ENCODE measurements at places on chromosomes 7 and 10. TPM values are rescaled to one million over a fixed set of nuclear protein-coding genes. Genes with fewer than 3 reads are reported as not detected.

The EDRF1 gene
- 17.0 TPM for polyA plus RNA-seq

The RELN gene
- 8.2 TPM for polyA plus RNA-seq

The HOXA2 gene
- 0.94 TPM for polyA plus RNA-seq

The CDC14C gene
- not detected for polyA plus RNA-seq

The INPP5F gene
- 17.4 TPM for polyA plus RNA-seq

The PNPLA8 gene
- 22.2 TPM for polyA plus RNA-seq

The PNLIPRP2 gene
- 0.51 TPM for polyA plus RNA-seq

The MSANTD7 gene
- 11.0 TPM for polyA plus RNA-seq

The TMEM229A gene
- not detected for polyA plus RNA-seq

The KLF14 gene
- polyA plus RNA-seq = 1.3 TPM

The TAS2R41 gene
- not detected for polyA plus RNA-seq

The INTS15 gene
- 24.2 TPM for polyA plus RNA-seq

The GPR37 gene
- 54.6 TPM for polyA plus RNA-seq

The SEPHS1 gene
- polyA plus RNA-seq = 66.6 TPM

The SLC26A5 gene
- 0.19 TPM for polyA plus RNA-seq

The CCDC136 gene
- polyA plus RNA-seq = 14.5 TPM

The SERPINE1 gene
- polyA plus RNA-seq = 7.2 TPM

The VSIR gene
- 32.2 TPM for polyA plus RNA-seq

The MMP21 gene
- polyA plus RNA-seq = 0.34 TPM

The CRYGN gene
- polyA plus RNA-seq = 0.09 TPM

The PRRT4 gene
- polyA plus RNA-seq = 17.0 TPM

The HKDC1 gene
- 0.11 TPM for polyA plus RNA-seq

The MET gene
- polyA plus RNA-seq = 13.5 TPM

The ACTR3C gene
- 1.3 TPM for polyA plus RNA-seq

The DNAH11 gene
- 0.83 TPM for polyA plus RNA-seq

The MRLN gene
- polyA plus RNA-seq = 147 TPM

The BLNK gene
- polyA plus RNA-seq = 3.2 TPM

The DRGX gene
- polyA plus RNA-seq = not detected

The PNLIPRP1 gene
- not detected for polyA plus RNA-seq

The ANKRD2 gene
- polyA plus RNA-seq = 10.7 TPM

The OR2A42 gene
- polyA plus RNA-seq = 0.15 TPM

The RASSF4 gene
- 69.0 TPM for polyA plus RNA-seq

Data from muscle of leg (tissue), 16 donors.